ENCODE measurements at places on chromosomes 1 and 21. TPM values are rescaled to one million over a fixed set of nuclear protein-coding genes. Genes with fewer than 3 reads are reported as not detected.

The BTBD19 gene
- total RNA-seq = 7.4 TPM

- no peak for DNase-seq
These were observed 187.1 kb upstream of the COA6 start for GRCh38 chr1:234186037-234186688.

GRCh38 chr21:25457411-25457810 lies 149.9 kb downstream of the MRPL39 start:
- no peak for DNase-seq

DNA sequence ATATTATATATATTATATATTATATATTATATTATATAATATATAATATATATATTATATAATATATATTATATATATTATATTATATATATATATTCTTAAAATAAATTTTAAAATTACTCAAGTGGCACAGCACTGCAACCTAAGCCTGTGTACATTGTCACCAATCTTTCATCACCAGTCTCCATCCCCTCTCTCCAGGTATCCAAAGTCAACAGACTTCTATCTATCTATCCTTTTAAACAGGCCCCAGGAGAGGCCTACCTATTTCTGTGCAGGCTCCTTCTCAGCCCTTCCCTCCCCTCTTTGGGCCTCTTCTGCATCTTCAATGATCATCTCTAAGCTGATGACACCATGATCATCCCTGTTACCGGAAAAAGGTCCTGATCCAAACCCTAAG lies 111.7 kb downstream of the RHOU start:
- DNase-seq = no peak

GRCh38 chr1:116390195-116390594 lies 17.2 kb downstream of the ATP1A1 start:
- DNase-seq = no peak

DNA sequence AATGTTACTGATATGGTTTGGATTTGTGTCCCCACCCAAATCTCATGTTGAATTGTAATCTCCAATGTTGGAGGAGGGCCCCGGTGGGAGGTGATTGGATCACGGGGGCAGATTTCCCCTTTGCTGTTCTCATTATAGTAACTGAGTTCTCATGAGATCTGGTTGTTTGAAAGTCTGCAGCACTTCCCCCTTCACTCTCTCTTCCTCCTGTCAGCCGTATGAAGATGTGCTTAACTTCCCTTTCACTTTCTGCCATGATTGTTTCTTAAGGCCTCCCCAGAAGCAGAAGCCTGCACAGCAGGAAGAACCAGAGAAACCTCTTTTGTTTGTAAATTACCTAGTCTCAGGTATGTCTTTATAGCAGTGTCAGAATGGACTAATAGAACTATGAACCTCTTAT lies 28.4 kb downstream of the TRIM33 start:
- DNase-seq = no peak

DNA sequence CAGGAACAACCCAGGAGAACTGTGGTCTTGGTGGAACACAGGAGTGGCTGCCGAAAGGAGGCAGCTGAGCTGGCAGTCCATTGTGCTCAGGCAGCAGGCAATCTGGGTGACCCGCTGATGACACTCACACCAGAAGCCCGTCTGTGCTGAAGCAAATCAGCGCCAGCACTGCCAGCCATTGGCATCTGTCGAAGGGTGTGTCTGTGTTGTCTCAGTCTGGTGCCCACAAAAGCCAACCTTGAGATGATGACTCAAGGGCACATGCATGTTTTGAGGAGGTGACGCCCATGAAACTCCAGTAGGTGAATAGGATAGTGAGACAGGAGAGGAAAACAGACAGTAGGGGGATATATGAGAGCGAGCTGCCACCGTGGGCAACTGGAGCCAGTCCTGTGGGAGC lies 167.3 kb downstream of the KAZN start:
- DNase-seq = no peak

GRCh38 chr1:226428348-226428747 lies 20.5 kb upstream of the PARP1 start:
- DNase-seq = no peak

DNA sequence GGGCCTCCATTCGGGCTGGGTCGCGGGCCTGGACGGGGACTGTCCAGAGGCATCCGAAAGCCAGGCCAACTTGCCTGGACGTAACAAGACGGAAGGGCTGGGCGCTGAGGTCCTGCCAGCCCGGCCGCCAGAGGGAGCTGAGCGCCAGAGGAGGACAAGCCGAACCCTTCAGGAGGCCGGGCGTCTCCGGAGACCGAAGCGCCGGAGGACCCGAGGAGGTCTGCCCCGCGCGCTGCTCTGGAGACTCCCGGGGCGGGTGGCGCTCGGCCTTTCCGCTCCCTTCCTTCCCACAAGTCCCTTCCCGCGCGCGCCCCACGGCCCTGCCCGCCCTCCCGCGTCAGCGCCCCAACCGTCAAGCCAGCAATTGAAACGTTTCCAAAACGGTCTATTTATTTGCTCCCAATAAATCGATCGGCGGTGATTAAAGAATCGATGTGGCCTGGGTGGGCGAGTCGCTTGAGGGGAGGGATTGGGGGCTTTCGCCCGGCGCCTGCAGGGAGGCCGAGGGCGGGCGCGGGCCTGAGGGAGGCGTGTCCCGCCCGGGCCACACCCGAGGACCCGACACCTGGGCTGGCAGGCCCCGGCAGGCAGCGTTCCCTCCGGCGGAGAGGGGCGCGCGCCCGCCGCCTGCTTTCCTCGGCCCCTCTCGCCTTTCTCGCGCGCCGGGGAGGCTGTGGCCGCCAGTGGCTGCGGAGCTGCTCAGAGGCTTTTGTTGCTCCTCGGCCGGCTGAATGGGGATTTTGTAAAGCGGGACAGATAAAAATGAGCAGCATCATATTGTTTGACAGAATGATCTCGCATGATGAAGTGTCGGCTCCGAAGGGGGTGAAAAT lies 5.2 kb upstream of the FOXD3 start:
- peak; percentile 31 for DNase-seq

All from Peyer's patch (tissue), 4 donors.